Adipocyte (in vitro differentiated cells): ENCODE measurements at places on chromosomes 5 and 9.
A peak's percentile ranks its signal among the peaks of the same experiment; 100 is the strongest.

DNA sequence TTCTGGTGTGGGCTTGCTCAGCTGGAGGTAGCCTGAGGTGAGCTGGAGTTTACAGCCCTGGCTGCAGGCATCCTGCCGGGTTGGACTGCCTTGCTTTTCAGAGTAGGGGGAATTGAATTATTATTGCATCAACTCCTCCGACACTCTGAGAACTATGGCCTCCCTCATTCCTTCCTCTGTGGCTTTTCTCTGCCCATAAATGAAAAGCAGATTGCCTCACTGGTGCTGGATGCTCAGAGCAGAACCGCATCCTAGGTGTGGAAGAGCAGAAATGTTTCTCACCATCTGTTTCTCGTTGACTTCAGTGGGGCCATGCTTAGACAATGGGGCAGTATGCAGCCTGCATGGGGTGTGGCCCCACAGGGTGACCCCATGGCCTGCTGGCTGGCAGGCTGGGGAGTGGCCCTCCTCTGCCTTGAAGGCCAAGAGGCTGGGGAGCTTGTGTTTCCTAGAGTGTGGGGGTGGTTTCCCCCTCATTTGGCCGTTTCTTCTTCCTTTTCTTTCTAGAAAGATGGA is 27.3 kb upstream of the TGFBI start:
- peak; percentile 96 for DNase-seq

DNA sequence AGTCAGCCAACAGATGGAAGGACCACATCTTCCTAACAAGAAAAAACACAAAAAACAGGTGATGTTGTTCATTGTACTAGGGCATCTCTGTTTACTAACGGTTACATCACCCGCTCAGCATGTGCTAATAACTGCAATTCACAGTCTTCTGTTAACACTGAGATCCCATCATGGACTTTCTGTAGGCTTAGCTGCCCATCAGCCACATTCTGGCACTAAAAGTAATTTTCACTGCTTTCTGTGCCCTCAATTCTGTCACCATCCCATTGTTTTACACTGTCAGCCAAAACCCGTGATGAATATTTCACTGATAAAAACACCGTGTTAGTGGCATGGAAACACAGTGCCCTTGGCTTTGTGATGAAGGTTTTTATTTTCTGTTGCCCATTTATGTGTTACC is 64.6 kb downstream of the CAST start:
- no peak for DNase-seq

DNA sequence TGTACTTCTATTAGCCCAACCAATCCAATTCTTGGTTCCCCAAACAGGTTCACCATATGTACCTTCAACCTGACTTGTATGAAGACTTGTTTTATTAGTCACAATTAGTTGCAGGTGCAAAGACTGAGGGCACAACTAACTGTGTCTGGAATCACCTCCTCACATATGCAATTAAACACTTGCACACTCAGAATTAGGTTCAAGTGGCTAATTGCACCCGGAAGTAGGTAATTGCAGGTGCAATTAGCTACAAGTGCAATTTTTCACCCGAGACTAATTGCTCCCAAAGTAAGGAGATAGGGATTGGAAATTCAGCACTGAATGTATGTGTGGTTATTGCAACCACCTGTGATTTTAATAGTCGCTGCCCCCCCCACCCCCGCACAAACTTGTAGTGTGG is 338.9 kb downstream of the ZSWIM6 start:
- no peak for DNase-seq

DNA sequence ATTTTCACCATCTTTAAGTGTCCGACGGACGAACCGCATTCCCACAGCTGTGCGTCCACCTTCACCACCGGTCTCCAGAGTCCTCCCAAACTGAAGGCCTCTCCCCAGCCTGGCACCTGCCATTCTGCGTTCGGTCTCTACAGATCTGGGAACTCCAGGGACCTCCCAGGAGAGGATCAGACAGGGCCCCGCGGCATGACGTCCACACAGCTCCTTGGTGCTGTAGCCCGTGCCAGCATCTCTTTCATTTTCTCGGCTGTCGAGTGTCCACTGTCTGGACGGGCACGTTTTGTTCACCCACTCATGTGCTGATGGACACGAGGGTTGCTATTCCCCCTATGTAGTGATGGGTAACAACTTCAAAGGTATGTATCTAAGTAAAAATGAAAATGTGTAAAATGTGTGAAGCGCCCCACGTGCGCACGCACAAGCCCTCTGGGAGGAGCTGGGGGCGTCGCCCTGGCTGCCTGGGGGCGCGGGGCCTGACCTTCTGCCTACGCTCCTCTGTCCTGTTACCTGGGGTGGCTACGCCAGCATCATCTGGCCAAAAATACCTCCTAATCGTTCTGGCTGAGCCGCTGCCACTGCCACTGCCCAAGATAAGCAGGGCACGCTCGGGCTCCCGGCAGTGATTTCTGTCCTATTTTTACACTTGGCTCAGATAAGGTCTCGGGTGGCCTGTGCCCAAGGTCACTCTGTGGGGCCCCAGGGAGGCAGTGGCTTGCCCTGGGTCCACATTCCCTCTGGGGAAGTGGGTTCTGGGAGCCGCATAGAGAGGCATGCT is 10.8 kb upstream of the SLC12A7 start:
- DNase-seq = no peak

DNA sequence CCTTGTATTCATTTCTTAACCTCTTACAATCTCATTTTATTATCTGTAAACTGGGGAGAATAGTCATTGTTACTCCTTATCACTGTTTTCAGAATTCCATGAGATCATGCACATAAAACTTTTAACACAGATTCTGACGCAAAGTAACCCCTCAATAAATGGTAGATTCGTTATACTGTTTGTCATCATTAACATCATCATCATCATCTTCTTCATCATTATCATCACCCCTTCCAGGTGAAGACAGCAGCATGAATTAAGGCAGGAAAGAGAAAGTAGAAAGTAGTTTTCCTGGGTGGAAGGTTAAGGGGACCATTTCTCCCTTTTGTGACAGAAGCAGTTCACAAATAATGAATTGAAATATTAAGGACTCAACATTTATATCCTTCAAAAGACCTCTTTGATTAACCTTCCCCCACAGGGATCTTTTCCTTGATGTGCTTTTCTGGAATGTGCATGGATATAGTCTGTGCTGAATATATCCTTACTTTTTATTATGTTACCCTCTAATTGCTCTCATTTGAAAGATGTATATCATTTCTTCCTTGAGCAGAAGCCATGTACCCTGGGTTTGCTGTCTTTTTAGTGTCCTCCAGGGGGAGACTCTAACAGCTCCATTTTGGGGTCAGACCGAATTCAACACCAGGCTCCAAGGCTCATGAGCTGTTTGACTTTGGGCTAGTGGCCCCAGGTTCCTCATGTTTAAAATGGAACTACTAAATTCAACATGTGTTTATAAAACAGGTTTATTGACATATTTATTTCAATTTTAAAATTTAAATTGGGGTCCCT is 1029.9 kb upstream of the WWC1 start:
- no peak for DNase-seq

- no peak for DNase-seq
Observed at GRCh38 chr5:140165101-140165922, 9.7 kb upstream of the CYSTM1 start.

DNA sequence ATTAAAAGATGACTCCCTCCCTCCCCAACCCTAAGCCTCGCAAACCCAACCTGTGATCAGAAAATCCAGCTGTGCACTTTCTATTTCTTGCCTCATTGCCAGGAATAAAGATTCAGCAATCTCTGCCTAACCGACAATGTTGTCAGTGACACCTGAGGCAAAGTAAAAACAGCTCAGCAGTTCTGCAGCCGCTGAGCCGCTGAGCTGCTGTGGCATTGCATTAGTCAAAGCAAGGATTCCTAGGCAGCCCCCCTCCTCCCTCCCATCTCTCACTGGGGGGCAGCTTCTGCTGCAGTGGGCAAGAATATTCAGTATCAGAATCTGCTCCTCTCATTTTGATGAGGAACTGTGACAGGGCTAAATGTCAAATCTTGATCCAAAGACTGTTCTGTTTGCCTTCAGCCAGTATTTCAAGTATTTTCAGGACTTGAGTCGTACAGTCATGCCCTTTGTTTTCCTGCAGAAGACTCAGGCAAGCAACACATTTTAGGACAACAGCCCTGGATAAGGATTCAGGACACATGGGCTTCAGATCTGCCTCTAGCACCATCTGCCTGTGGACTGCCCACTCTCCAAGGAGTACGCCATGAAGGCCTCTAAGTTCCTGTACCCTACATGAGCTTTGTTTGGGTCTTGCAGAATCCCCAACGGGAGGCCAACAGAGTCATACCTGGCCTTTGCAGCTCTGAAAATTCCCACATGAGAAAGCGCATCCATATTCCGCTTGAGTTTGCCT is 41.1 kb upstream of the DAP start:
- DNase-seq = no peak

- DNase-seq = no peak
Observed at GRCh38 chr5:73306078-73306719, 133.2 kb downstream of the TMEM174 start.

DNA sequence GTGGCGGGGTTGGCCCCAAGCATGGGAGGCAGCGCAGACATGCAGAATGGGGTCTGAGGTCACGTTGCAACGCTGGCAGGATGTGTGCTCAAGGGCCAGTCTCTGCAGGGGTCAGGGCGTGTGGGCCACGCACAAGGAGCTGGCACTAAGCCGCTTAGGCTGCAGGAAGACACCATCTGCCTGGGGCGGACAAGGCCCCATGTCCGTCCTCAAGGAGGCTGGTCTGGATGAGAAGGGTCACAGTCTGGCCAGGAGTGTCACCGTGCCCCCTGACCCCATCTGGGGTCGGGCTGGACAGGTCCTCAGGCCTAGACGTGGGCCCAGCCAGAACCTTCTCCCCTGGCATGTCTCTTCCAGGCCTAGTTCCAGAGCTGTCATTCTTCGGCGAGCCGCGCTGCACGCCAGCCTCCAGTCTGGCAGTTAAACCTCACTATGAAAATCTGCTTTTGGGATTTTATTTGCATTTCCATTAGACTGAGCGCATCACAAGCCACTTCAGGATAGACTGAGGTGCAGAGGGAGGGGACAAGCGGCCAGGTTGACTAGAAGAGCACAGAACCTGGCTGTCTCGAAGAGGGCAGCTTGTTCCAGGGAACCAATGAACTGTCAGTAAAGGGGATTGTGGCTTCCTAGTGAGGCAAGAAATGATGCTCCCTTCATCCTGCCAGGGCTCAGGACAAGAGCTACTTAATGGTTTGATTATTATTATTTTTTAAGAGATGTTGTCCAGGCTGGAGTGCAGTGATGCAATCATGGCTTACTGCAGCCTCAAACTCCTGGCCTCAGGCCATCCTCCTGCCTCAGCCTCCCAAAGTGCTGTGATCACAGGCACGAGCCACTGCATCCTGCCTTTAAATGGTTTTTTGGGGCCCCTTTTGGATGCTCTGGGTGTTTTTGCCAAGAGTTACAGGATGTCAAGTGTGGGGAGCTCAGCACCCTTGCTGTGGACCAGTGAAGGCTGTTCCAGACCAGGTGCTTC is 4.3 kb downstream of the BRD3OS start:
- DNase-seq = no peak

DNA sequence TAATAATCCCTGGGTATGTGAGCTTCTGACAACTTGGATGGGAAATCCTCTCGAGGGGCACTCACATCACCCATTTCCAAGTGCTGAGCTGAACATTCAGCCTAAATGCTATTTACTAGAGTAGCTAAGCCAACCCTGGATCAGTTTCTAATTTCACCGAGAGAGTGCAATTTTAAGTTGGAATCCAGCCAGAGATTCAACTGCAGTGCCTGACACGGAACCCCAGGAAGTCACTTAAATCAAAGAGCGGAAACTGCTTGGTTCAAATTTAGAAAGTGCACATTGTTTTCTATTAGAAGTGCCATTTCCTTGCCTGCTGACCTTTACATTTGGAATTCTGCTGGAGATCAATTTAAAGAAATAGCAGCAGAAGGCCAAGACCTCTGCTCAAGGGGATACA is 8.8 kb downstream of the SPRY4 start:
- peak; percentile 91 for DNase-seq
